ENCODE measurements at places on chromosomes 1 and 21. TPM values are rescaled to one million over a fixed set of nuclear protein-coding genes. Genes with fewer than 3 reads are reported as not detected.

DNA sequence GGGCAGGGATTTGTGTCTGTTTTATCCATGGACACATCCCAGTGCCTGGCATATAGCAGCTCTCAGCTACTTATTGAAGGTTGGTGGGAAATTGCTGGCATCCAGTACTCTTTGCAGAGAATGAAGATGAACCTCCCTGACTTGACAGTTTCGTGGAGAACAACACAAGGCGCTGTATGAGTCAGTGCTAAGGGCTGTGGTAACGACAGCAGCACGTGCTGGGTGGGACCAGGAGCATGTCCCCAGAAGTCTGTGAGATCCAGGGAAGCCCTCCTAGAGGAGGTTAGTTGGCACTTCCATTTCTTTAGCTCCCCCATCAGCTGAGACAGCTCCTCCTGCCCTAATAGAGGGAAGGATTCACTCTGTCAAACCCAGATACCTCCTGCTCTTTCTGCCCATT, 25.9 kb upstream of the IL19 start:
- DNase-seq: no peak

- DNase-seq: no peak
Measured at GRCh38 chr1:91734761-91735160, 151.2 kb downstream of the TGFBR3 start.

DNA sequence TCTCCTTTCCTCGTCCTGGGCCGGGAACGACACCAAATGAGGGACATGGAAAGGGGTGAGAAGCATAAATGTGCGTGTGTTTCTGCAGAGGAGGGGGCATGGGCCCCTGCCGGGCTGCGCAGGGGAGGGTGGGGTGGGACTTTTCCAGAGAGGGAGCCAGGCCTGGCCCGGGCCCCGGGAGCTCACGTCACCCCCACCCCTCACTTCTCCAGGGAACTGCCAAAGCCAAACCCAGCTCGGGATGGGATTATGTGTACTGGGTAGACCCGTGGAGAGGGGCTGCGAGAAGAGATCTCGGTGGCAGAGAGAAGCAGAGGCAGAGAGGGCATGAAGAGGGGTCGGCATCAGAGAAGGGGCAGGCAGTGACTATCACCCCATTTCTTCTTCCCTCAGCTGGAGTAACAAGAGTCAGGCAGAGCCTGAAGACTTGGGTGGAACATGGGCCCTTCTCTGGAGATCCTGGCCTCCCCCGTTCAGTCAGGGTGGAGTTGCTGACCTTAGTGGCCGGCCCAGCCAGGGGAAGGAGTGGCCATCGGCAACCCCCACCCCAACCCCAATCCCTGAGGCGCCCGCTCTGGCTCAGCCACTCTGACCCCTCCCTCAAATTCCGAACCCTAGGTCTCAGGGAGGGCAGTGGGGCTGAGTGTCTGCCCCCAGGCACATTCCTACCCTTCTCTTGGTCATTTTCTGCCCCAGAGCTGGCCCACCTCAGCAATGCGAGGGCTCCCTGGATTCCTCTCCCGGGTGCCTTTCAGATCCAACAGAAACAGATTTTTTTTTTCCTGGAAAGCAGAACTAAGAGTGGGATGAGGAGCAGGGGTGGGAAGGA, 1.2 kb downstream of the ADAMTSL4 start:
- no peak for DNase-seq

Gene LDLRAD2
- total RNA-seq: 0.27 TPM

DNA sequence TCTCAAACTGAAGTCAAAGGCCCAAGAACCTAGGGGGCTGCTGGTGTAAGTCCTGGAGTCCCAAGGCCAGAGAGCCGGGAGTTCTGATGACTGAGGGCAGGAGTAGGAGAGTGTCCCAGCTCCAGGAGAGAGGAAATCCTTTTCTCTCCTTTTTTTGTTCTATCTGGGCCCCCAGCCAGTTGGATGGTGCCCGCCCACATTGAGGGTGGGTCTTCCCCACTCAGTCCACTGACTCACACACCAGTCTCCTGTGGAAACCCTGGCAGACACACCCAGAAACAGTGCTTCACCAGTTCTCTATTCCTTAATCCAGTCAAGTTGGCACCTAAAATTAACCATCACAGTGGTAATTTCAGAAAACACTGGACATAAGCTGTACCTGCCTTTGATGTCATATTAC, 12.7 kb upstream of the WDR26 start:
- no peak for DNase-seq

Gene CFHR3
- total RNA-seq: 0.81 TPM

- no peak for DNase-seq
Measured at GRCh38 chr21:36725793-36726386, 27.0 kb downstream of the SIM2 start.

- DNase-seq: no peak
Measured at GRCh38 chr1:9759939-9760338, 63.8 kb downstream of the CLSTN1 start.

DNA sequence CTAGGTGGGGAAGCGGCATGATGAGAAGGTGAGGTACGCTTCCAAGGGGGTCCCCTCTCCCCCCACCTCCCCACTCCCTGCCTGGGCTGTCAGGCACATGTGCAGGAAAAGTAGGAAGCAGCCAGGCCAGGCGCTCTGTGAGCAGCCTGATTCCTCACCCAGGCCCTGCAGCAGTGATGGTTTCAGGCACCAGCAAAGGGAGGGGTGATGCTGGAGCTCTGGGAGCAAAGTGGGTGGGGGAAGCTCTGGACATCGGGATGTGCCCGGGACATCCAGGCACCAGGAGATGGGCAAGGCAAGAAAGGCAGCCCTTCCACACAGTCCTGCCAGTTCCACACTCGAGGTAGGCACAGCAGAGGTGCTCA, 106.1 kb downstream of the CRYAA start:
- no peak for DNase-seq

GRCh38 chr1:18645747-18646090, 15.1 kb downstream of the PAX7 start:
- no peak for DNase-seq

DNA sequence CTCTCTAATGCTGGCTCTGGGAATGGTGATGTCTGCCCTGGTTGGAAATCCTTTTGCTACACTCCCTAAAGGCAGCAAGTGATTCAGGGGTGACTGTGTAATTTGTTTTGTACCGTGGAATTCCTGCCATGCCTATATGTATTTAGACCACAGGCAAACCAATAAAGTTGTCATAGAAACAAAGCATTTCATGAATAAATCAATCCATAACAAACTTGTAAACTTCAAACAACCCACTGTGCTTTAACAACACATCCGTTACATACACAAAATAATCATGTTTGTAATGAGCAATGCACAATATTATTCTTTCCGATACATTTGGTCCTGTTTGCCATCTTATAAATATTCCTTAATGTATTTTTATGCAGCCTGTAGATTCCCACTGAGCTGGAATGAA, 330.3 kb upstream of the SNX7 start:
- no peak for DNase-seq

Gene HFM1
- not detected for total RNA-seq

- DNase-seq: no peak
Measured at GRCh38 chr1:40197656-40198055, 36.5 kb downstream of the RLF start.

DNA sequence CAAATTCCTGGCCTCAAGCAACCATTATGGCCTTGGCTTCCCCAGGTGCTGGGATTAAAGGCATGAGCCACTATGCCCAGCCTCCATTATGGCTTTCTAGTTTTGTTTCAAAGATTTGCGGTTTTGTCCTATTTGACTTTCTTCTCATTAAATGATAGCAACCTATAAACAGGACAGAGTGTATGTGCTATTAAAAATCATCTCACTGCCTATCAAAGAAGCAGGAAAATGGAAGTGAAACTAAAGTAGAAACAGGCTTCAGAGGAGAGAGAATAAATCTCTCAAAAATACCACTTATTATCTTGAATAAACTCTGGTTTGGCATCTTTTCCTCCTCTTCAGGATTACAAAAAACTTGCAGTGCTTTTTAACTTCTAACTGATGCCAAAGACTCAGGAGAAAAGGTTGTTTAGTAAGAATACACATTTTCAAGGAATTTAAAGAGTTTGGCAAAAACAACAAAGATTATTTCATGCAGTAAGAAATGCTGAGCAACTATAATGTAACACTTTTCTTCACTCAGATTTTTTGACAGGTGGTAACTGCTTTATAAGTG, 28.7 kb downstream of the ACBD3 start:
- no peak for DNase-seq

DNA sequence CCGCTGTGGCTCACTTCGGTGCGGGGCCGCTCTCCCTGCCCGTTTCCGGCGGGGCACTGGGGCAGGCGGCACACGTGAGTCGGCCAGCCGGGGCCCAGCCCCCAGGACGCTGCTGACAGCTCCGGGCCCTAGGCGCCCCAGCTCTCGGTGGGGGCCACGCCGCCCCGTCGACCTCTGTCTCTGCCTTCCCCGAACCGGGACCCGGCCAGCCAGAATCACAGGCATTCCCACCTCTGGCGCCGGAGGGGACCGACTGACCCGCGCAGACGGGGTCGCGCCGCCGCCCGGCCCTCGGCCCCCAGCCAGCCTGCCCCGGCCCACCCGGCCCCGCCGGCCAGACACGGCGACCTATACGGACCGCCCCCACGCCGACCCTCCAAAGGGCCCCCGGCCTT, 755 bp downstream of the SCMH1 start:
- DNase-seq: no peak

DNA sequence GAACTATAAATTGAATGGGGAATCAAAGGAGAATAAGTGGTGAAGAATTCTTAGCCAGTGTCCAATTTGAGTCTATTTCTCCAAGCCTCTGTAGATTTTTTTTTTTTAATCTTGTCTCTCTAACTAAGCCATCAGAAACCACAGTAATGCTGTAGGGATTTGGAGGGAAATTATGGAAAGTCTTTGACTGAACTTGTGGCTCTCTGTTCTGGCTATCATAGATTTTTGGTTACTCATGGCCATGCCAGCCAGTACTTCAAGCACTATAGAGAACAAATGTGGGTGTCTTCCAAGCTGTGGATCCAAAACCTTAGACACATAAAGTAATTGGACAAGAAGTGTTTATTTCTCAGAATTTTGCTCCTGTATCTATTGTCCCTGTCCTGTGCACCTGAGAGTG, 147.9 kb downstream of the LRRC40 start:
- no peak for DNase-seq

GRCh38 chr21:42042651-42043050, 28.5 kb upstream of the UMODL1 start:
- DNase-seq: no peak

Gene TAS1R1
- total RNA-seq: not detected

DNA sequence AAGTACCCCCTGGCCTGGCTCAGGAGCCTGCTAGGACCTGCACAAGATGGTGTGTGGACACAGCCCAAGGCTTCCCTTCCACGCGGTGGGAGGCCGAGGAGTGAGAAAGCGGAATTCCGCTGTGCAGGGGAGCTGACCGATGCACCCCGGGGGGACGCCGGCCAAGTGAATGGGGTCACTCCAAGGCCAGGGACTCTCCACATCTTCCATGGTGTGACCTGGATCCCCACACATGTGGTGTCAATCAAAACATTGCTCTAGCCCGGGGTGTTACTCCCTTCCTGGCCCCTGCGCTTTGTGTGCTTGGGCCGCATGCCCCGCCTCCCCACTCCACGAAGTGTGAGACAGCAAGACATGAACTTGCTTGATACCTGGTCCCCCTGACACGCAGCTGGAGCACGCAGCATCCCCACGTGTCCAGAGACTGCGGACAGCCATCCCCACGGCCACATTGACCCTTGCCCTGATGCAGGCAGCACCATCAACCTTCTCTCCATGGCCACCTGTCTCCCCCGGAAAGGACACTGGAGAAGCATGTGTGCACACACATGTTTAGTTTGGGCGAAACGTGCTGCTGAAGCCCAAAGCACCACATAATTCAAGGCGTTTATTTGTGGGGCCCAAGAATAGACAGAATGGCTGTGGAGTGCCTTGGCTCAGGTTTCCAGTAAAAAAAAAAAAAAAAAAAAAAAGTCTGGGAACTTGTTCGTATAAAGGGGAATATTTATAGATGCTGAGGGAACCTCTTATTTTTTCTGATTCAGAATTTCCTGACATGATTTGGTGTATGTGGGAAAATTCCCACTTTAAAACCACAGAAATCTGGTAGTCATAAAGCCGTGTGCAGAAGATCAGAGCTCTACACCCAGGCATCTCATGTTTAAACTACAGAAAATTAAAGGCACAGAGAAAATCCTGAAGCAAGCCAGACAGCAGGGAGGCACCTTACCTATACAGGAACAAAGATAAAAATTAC, 171.7 kb downstream of the HUNK start:
- no peak for DNase-seq

DNA sequence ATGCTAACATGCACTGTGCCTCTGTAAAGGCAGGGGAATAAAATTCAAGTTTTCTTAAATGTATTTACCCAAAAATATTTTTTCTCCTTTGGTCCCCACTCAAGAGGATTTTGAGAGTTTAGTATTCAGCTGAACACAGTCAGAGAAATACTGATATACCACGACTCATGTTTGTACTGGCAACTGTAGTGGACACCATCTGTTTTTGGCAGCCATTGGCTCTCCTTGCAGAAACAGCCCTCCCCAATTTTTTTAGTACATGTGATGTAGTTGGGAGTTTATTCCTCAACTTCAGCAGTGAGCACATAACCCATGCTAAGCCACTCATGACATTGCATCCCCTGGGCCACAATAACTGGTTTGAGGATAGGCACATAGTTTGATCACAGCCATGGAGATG, 154.8 kb upstream of the POU3F1 start:
- DNase-seq: no peak

GRCh38 chr1:170959385-170959784, 24.1 kb downstream of the MROH9 start:
- no peak for DNase-seq

DNA sequence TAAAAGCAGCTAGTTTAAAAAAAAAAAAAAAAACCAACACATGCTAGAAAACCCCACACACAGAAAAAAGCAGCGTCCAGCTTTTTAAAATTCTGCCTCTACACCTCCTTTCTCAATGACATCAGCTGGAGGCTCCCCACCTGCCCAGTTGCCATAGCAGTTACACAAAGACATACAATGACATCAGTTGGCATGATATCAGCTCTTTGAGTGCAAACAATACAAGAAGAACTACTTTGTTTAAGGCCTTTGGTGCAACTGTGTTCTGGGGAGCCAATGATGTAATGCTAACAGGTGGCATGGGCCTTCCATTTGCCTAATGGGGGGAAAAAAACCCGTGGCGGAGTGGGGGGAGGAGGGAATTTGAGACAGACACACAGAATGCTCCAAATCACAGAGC, 32.9 kb downstream of the DUSP10 start:
- DNase-seq: no peak

DNA sequence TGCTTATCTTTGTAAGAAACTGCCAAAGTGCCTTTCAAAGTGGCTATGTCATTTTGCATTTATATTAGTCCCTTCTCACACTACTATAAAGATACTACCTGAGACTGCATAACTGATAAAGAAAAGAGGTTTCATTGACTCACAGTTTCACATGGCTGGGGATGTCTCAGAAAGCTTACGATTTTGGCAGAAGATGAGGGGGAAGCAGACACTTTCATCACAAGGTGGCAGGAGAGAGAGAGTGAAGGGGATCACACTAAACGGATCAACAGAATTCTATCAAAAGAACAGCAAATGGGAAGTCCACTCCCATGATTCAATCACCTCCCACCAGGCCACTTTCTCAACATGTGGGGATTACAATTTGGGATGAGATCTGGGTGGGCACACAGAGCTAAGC, 1352.0 kb upstream of the B3GALT2 start:
- DNase-seq: no peak

Gene ERRFI1
- 101 TPM for total RNA-seq

Gene C8A
- total RNA-seq: not detected
